ENCODE measurements at places on chromosomes 2 and 18.

DNA sequence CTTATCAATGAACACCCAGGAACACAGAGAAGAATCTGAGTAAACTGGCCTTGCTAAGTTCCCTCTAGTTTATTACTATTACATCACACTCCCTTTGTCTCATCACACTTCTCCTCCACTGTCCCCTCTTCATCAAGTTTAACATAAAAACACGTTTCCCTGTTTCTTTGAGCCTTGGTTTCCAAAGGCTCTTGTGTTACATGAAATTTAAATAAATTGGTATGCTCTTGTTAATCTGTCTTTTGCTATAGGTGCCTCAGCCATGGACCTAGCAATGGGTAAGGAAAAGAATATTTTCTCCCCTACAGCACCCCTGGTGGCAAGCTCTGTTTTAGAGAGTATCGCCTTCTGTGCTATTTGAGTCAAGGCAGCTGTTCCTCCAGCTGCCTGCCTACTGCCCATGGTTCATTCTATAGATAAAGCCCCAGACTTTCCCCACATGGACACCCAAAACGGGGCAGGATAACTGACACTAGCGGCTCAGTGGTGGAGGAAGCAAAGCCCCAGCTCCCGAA, 31.8 kb downstream of the TGIF1 start:
- DNase-seq = peak; percentile 38

DNA sequence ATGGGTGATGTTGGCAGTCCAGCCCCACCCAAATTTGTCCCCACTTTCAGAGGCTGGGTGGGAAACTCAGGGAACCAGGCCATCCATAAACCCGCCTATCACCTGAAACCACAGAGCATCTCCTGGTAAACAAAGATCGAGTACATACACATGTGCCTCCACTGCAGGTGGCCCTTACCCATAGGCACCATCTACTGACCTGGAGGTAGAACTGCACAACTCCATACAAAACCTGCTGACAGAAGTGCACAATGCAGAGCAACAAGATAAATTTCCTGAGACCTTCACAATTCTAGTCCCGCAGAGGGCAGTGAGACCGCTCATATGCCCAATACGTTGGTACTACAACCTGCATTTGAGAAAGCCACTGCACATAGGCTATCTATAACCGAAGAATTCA, 856.3 kb downstream of the SUCLG1 start:
- no peak for DNase-seq

GRCh38 chr2:35545301-35545700, 810.3 kb upstream of the CRIM1 start:
- DNase-seq = no peak

- DNase-seq = no peak
These were observed 34.8 kb upstream of the SPATA3 start for GRCh38 chr2:230961091-230961491.

GRCh38 chr2:121804340-121804739, 48.9 kb downstream of the TSN start:
- DNase-seq = no peak

GRCh38 chr2:57696016-57696415, 350.6 kb upstream of the VRK2 start:
- no peak for DNase-seq

GRCh38 chr2:136030406-136030805, 45.0 kb upstream of the DARS1 start:
- no peak for DNase-seq

DNA sequence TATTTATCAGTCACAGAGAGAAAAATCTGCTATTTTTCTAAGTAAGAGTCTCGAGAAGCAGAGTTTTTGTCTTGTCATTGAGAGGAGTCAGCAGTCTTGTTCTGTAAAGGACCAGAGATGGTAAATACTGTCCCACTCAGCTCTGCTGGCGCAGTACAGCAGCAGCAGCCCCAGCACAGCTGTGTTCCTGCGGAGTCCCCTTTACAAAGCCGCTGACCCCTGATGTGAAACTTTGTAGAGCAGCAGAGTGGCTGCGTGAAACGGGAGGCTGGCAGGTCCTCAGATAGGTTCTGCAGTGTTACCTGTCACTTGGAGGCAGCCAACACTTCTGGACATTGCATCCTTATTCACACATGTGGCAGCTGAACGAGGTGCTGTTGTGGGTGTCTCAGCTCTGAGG, 45.2 kb downstream of the TMEM185B start:
- DNase-seq = no peak

GRCh38 chr2:30393510-30393909, 53.5 kb upstream of the LCLAT1 start:
- no peak for DNase-seq

- no peak for DNase-seq
These were observed 89.9 kb downstream of the RHOB start for GRCh38 chr2:20536619-20537422.

GRCh38 chr2:75569546-75569945, 8.8 kb upstream of the EVA1A start:
- no peak for DNase-seq

- no peak for DNase-seq
These were observed 31.3 kb upstream of the TOGARAM2 start for GRCh38 chr2:28949617-28950305.

- DNase-seq = no peak
These were observed 222.3 kb downstream of the SH3RF3 start for GRCh38 chr2:109351164-109351756.

GRCh38 chr18:11963991-11964484, 17.3 kb upstream of the IMPA2 start:
- no peak for DNase-seq

All from activated CD4-positive, alpha-beta T cell treated with anti-CD3 and anti-CD28 coated beads, Interleukin-2, amount 50 U/mL, for 16 hours (primary cell).